ENCODE measurements at places on chromosomes 3 and 15.

- DNase-seq = no peak
Observed at GRCh38 chr15:91146728-91147127, 46.7 kb downstream of the SV2B start.

DNA sequence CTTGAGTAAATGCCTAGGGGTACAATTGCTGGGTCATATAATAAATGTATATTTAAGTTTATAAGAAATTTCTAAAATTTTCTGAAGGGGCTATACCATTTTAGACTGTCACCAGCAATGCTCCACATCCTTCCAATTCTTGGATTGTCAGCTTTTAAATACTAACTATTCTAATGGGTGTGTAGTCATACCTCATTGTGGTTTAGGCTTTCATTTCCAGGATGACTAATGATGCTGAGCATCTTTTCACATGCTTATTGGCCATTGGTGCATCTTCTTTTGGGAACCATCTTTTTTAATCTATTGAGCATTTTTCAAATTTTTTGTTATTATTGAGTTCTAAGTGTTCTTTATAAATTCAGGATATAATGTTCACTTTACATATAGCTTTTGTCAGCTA, 52.5 kb upstream of the CORO2B start:
- no peak for DNase-seq

DNA sequence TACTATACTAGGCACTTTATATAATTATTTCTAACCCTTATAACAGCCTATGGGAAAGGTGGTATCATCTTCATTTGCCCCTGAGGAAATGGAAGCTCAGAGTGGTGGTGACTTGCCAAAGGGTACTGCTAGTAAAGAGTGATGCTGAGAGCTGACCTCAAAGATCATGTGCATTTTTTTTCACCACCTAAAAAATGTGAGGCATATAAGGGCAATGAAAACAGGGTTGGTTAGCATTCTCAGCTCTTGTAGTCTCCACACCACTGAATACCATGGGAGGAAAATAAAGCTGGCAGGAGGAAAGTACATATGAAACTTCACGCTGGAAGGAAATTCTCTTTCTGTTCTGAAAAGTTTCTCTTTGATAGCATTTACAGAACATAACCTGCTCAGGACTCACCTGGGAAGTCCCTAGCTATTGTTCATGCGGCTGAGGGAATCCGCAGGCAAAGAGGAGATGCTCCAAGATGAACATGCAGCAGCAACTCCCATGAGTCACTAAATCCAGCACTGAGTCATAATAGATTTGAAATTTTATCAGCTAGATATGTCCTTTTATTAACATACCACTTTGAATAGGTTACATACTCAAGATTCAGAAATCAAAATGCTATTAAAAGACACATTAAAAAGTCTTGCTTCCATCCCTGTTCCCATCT, 17.3 kb downstream of the FAIM start:
- no peak for DNase-seq

- no peak for DNase-seq
Observed at GRCh38 chr15:85171736-85172135, 190.1 kb downstream of the PDE8A start.

GRCh38 chr3:66363148-66363547, 137.7 kb downstream of the LRIG1 start:
- no peak for DNase-seq

DNA sequence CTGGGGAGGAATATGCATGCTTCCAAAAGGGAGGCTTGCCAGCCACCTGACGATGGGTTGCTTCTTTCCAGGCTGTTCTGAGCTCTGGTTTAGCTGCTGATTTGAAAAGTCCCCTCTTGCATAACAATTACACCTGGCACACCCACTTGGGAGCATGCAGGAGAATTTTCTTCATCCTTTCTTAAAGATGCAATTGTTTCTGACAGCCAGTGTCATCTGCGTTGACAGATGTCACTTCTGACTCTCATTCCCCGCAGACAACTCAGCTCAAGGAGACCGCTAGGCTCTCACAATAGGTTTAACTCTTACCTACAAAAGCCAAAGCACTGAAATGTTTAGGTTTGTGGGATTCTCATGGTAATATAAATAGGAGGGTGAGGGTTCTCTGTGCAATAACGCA, 185.6 kb upstream of the SYNPR start:
- no peak for DNase-seq

- DNase-seq = no peak
Observed at GRCh38 chr15:88841236-88841635, 38.0 kb downstream of the ACAN start.

GRCh38 chr3:53139906-53140846, 9.9 kb upstream of the RFT1 start:
- DNase-seq = no peak

- DNase-seq = no peak
Observed at GRCh38 chr3:29644956-29645636, 364.2 kb downstream of the RBMS3 start.

GRCh38 chr3:124360155-124360554, 368.2 kb upstream of the ROPN1 start:
- DNase-seq = no peak

GRCh38 chr3:12302564-12302963, 13.7 kb downstream of the PPARG start:
- no peak for DNase-seq
